Vagina (tissue), 2 donors: ENCODE measurements at places on chromosomes 16 and 17.

GRCh38 chr17:44947461-44948314, at the start of gene KIF18B:
TSS of gene KIF18B (minus strand) at chr17:44947773. CDS start at chr17:44936344, 11,429 bp downstream.
- peak; percentile 93 for DNase-seq
- peak within 1 kb of the TSS; percentile 52 for H3K27ac ChIP-seq
- no peaks in the 10 kb centered on the region for H3K27me3 ChIP-seq
- peaks cover 9% of the 10 kb centered on the region for H3K4me1 ChIP-seq
- H3K36me3 ChIP-seq = no peaks in the 10 kb centered on the region
- peak within 1 kb of the TSS; percentile 79 for H3K4me3 ChIP-seq

- no peak overlapping the region for H3K4me3 ChIP-seq
- H3K4me1 ChIP-seq = no peaks in the 10 kb centered on the region
- H3K27ac ChIP-seq = no peak overlapping the region
- no peaks in the 10 kb centered on the region for H3K27me3 ChIP-seq
- no peaks in the 10 kb centered on the region for H3K36me3 ChIP-seq
Measured at GRCh38 chr16:75860326-75861053, 134.2 kb upstream of the CPHXL start.

DNA sequence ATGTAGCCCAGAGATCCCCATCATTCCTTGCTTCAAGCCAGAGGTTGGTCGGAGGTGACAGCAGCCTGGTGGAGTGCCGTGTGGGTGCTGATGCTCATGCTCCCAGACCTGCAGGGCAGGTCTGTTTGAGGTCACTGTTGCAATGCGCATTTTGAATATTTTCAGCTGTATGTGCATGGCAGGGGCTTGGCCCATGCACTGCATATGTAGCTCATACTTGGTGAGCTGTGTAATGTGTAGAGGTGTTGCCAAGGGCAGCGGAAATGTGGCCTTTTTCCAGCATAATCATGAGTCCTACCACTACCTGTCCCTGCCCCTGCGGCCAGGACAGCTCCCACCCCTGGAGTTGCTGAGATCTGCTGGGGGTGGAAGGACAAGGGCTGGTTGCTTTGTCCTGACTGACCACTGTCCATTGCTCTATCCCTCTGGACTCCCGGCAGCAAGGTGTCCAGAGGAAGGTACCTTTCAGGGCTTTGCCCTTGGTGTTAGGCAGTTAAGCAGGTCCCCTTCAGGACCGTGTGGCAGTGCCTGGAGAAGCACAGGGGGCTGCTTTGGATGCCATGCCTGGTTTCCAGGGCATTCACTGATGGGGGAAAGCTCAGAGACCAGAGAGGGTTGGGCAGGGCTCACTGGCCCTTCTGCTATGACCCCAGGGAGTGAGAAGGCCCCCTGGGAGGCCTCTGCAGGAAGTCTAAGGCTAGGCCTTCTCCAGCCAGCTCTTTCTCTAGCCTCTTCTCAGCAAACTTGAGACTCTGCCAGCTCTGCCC, 215.2 kb downstream of the NTN1 start:
- peaks cover 53% of the 10 kb centered on the region for H3K4me1 ChIP-seq
- no peak for DNase-seq
- H3K4me3 ChIP-seq = no peak overlapping the region
- H3K27ac ChIP-seq = peak overlapping the region; percentile 10

- DNase-seq = no peak
- no peaks in the 10 kb centered on the region for H3K4me1 ChIP-seq
- H3K27me3 ChIP-seq = no peaks in the 10 kb centered on the region
- no peak overlapping the region for H3K27ac ChIP-seq
- no peaks in the 10 kb centered on the region for H3K36me3 ChIP-seq
Measured at GRCh38 chr17:72176951-72177660, 56.3 kb downstream of the SOX9 start.

DNA sequence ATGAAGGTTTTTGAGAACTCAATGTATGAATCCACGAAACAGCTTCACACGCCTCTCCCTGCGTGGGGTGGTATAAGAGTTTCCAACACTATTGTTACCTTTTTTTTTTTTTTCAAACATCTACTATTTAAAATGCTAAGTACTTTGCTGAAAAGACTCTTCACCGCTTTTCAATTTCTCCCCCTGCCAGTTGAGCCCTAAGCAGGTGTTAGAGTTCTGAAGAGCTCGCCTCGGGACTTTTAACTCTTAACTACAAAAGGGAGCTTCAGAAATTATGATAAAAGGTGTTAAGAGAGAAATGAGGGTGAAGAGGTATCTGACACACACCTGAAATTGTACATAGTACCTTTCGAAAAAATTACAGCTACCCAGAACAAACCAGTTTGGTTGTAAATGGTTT, 20.9 kb upstream of the PSMD7 start:
- no peak overlapping the region for H3K4me3 ChIP-seq
- DNase-seq = no peak
- no peaks in the 10 kb centered on the region for H3K36me3 ChIP-seq
- H3K27ac ChIP-seq = no peak overlapping the region
- no peaks in the 10 kb centered on the region for H3K4me1 ChIP-seq
- H3K27me3 ChIP-seq = no peaks in the 10 kb centered on the region

GRCh38 chr17:59107306-59107670, 608 bp upstream of the TRIM37 start:
- H3K4me1 ChIP-seq = peaks cover 41% of the 10 kb centered on the region
- H3K27ac ChIP-seq = peak overlapping the region; percentile 85
- DNase-seq = no peak
- H3K4me3 ChIP-seq = peak overlapping the region; percentile 76
- no peaks in the 10 kb centered on the region for H3K36me3 ChIP-seq

DNA sequence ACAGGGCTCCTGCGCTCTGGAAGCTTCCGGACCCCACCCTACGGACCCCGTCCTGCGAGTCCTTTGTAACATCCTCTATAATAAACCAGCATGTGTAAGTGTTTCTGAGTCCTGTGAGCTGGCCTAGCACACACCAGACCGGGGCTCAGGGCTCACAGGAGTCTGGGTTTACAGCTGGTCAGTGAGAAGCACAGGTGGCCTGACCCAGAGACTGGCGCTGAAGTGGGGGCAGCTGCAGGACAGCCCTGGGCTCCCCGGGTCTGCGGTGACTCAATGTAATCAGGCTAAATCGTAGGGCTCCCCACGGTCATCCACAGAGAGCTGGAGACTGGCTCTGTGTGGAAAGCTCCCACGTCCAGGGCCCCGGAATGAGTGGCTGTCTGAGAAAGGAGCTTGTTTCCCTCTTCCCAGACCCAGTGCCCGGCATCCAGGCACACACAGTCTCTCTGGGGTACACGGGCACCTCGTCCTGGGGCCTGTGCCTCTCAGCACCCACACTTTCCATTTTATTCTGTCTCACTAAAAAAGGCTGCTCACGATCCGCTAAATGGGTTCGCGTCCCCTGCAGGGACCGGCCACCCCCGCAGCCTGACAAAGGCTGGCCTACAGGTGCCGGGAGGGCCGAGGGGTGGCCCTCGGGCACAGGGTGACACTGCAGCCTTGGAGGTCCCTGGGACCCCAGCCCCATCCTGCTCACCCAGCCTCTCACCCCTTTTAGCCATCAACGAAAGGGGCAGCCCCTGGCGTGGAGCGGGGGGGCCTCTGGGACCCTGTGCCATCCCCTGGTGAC, 18.9 kb upstream of the CBFA2T3 start:
- no peak overlapping the region for H3K27ac ChIP-seq
- H3K4me3 ChIP-seq = no peak overlapping the region
- H3K4me1 ChIP-seq = no peaks in the 10 kb centered on the region
- no peaks in the 10 kb centered on the region for H3K27me3 ChIP-seq

DNA sequence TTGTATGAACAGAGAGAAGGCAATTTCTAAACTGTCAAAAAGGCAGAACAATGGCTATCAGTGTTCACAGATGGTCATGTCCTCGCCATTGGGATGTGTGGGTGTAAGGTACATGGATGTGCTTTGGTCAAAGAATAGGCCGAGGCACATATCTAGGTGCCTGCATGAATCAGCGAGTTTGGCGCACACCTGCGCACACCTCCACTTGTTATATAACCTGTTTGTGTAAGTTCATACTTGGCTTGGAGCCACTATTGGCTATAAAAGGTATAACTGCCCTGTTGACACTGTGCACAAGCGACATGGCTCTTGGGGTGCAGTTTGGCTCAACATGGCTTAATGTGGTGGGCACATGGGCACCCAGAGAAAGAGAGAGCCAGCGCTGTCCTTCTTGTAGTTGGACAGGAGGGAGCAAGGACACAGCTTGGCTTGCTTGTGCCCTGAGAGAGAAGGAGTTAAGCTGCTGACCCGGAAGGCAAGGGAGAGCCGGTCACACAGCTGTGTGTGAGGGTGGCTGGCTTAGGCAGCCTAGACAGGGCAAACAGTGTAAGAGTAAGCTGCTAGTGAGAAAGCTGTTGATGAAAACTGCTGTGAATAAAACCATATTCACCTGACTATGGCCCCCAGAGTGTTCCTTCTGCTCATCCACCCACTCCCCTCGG, 499.1 kb downstream of the KCNJ2 start:
- H3K27ac ChIP-seq = no peak overlapping the region
- H3K4me3 ChIP-seq = no peak overlapping the region
- no peaks in the 10 kb centered on the region for H3K36me3 ChIP-seq

- no peaks in the 10 kb centered on the region for H3K36me3 ChIP-seq
- DNase-seq = no peak
- H3K4me3 ChIP-seq = peak overlapping the region; percentile 89
- H3K27me3 ChIP-seq = no peaks in the 10 kb centered on the region
Measured at GRCh38 chr16:4537376-4538343, 913 bp downstream of the CDIP1 start.

GRCh38 chr16:62794724-62795123, 758.5 kb upstream of the CDH8 start:
- no peaks in the 10 kb centered on the region for H3K4me1 ChIP-seq
- no peaks in the 10 kb centered on the region for H3K27me3 ChIP-seq
- DNase-seq = no peak
- H3K36me3 ChIP-seq = no peaks in the 10 kb centered on the region
- no peak overlapping the region for H3K27ac ChIP-seq

- H3K27me3 ChIP-seq = no peaks in the 10 kb centered on the region
- H3K36me3 ChIP-seq = no peaks in the 10 kb centered on the region
- no peak overlapping the region for H3K27ac ChIP-seq
- no peak overlapping the region for H3K4me3 ChIP-seq
- H3K4me1 ChIP-seq = peaks cover under 1% of the 10 kb centered on the region
Measured at GRCh38 chr17:62802561-62803205, 5.4 kb downstream of the MARCHF10 start.

DNA sequence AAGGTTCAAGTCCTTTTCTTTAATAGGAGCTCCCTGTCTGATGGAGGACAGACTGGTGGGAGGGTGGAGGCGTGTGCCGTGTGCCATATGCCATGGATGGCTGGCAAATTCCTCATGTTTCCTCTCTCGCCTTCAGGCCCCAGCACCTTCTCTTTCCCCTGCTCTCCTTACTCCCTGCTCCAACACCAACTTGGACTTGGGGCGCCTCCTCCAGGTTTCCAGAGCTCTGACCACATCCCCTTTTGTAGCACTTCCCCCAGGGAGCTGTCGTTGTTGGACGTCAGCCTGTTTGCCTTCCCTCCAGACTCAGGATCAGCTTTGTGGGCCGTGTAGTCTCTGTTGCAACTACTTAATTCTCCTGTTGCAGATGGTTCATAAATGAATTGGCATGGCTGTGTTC, 30.7 kb downstream of the TMC7 start:
- no peak overlapping the region for H3K4me3 ChIP-seq
- DNase-seq = no peak
- no peaks in the 10 kb centered on the region for H3K27me3 ChIP-seq

DNA sequence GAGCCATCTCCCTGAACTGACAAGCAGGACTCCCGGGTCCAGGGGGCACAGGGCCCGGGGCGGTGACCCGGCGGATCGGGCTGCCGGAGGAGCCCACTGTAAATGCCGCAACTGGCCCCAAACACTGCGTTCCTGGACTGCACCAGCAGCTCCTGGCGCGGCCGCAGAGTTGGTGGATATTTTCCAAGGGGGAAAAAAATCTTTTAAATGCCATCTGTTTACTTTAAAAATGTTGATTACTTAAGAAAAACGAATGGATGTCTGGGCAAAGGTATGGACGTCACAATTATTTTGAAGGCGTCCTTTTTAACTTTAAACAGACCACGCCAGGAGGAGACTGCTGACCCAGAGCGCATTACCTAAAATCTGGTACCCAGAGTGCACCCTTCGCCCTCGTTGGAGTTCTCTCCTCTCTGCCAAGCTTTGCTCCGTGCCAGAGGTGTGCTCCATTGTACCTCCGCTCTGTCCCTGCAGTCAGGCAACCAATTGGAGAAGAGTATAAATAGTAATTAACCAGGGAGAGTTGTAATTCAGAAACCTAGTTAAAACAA, 3.4 kb downstream of the HS3ST3B1 start:
- H3K27ac ChIP-seq = peak overlapping the region; percentile 85
- H3K4me3 ChIP-seq = peak overlapping the region; percentile 75
- H3K36me3 ChIP-seq = no peaks in the 10 kb centered on the region
- DNase-seq = peak; percentile 64
- H3K4me1 ChIP-seq = peaks cover 68% of the 10 kb centered on the region
- H3K27me3 ChIP-seq = no peaks in the 10 kb centered on the region

- no peak for DNase-seq
- no peak overlapping the region for H3K27ac ChIP-seq
- no peak overlapping the region for H3K4me3 ChIP-seq
- H3K36me3 ChIP-seq = no peaks in the 10 kb centered on the region
- H3K4me1 ChIP-seq = no peaks in the 10 kb centered on the region
- no peaks in the 10 kb centered on the region for H3K27me3 ChIP-seq
Measured at GRCh38 chr16:77246150-77246549, 46.9 kb downstream of the SYCE1L start.
